ENCODE measurements at places on chromosomes 2 and 18. TPM values are rescaled to one million over a fixed set of nuclear protein-coding genes. Genes with fewer than 3 reads are reported as not detected.

The TMEM214 gene
- total RNA-seq = 53.8 TPM

The ACTG2 gene
- total RNA-seq = not detected

The HOXD8 gene
- 11.6 TPM for total RNA-seq

The PDE1A gene
- total RNA-seq = 1.4 TPM

The HEATR5B gene
- 31.5 TPM for total RNA-seq

The RNF125 gene
- 0.36 TPM for total RNA-seq

The SIGLEC15 gene
- 0.12 TPM for total RNA-seq

The RPL37A gene
- total RNA-seq = 1,454 TPM
